ENCODE measurements at places on chromosomes 6 and 20.

- no peak for DNase-seq
These were observed 29.1 kb upstream of the C20orf203 start for GRCh38 chr20:32702706-32703425.

DNA sequence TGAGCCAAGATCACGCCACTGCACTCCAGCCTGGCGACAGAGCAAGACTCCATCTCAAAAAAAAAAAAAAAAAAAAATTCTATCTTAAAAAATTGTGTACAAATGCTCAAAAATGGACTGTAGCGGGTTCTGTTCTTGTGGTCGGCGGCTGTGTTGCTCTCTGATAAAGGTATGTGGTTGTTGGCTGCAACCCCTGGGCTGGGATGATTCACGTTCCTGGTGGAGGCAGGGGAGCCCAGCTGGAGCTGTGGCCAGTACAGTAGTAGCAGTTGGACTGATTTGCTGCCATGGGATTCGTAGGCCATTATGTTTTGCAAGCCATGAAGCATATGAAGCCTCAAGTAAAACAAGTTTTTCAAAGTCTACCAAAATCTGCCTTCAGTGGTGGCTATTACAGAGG, 22.3 kb downstream of the MDN1 start:
- DNase-seq, result no peak

DNA sequence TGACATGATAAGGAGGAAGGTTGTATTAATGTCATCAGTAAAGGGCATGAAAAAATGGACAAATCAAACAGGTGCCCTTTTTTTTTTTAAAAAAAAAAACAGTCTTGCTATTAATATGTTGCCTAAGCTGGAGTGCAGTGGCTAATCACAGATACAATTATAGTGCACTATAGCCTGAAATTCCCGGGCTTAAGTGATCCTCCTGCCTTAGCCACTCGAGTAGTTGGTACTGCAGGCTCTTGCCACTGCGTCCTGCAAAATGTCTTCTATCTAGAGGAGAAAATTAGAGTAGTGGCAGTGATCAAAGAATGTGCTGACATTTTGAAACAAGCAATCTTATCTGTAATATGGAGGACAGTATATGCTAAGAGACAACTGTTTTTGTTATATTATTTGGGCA, 127.7 kb downstream of the ASCC3 start:
- no peak for DNase-seq

GRCh38 chr6:151881231-151881630, 73.7 kb downstream of the ESR1 start:
- no peak for DNase-seq

DNA sequence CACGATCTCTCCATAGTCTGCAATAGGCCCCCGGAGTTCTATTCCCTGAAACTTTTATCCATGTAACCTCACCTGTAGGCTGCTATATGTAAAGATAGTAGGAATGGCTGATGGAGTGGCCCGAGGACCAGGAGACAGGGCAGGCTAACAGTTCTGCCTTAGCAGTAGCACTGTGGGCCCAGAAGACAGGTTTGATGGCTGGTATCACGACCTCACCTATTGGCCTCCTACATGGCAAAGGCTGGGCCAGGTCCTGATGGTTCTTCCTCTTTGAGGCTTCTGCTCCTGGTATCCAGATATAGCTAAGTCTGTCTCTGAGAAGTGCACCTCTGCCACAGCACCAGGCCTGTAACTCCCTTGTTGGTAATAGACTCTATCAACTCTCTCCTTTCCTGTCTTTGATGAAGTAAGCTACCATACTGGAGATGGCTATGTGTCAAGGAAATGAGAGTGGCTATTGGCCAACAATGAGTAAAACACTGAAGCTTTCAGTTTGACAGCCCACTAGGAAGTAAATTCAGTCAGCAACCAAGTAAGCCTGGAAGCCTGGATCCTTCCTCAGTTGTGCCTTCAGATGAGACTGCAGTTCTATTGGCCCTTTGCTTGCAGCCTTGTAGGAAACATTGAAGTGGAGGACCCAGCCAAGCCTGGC, 5.7 kb downstream of the SPEF1 start:
- no peak for DNase-seq

GRCh38 chr20:59253325-59253724, 47.1 kb upstream of the EDN3 start:
- no peak for DNase-seq

GRCh38 chr6:82484737-82485626, 121.4 kb downstream of the TPBG start:
- DNase-seq, result no peak

GRCh38 chr6:5937936-5938706, 68.6 kb downstream of the NRN1 start:
- no peak for DNase-seq

GRCh38 chr6:166627875-166628801, 1.1 kb upstream of the RPS6KA2 start:
- no peak for DNase-seq

- DNase-seq, result no peak
These were observed 159.8 kb downstream of the ZFP64 start for GRCh38 chr20:52031563-52032303.

DNA sequence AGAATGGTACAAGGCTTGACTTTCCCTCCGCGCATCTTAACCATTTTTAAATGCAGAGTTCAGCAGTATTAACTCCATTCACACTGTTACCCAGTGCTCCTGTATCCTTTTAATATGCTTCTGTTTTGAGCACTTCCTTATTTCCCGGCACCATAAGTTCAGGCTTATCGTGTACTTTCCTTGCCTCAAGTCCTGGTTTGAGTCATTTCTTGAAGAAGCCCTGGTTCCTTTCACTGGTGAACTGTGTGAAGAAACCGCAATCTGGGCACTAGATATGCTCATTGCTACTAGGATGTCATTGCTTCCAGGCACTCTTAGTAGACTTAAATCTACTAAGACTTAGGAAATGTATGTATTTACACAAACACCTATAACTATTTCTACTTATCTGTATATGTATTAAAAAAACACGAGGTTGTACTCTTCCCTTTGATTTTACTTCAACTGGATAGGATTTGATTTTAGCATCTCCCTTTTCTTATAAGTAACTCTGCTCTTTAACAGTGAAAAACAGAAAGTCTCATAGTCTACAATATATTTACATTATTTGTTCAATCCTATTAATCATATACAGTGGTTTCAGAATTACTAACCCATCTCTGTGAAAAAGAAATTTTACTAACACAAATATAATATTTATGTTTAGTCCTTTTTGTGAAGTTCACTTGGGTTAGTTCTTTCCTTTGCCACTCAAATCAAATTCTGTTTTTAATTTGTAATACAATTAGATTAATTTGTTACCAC, 135.5 kb downstream of the CDKAL1 start:
- DNase-seq, result no peak

DNA sequence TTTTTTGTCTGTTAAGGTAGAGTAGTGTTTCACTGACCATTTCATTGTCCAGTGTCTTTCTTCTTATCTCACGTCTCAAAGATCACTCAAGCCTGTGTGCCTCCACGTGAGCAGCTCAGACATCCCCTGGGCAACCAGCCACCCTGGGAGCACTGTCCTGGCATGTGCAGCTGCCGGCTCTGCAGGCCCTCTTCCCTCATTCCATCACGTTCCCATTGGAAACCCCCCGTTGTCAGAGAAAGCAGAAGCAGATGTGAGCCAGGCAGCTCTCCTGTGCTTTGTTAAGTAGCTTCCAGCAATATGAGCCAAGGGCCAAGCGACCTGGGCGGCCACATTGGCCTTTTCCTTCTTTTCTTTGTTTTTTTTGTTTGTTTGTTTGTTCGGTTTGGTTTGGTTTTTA, 233.2 kb upstream of the SYNDIG1 start:
- no peak for DNase-seq

- no peak for DNase-seq
These were observed 46.7 kb downstream of the TRERF1 start for GRCh38 chr6:42405021-42405420.

DNA sequence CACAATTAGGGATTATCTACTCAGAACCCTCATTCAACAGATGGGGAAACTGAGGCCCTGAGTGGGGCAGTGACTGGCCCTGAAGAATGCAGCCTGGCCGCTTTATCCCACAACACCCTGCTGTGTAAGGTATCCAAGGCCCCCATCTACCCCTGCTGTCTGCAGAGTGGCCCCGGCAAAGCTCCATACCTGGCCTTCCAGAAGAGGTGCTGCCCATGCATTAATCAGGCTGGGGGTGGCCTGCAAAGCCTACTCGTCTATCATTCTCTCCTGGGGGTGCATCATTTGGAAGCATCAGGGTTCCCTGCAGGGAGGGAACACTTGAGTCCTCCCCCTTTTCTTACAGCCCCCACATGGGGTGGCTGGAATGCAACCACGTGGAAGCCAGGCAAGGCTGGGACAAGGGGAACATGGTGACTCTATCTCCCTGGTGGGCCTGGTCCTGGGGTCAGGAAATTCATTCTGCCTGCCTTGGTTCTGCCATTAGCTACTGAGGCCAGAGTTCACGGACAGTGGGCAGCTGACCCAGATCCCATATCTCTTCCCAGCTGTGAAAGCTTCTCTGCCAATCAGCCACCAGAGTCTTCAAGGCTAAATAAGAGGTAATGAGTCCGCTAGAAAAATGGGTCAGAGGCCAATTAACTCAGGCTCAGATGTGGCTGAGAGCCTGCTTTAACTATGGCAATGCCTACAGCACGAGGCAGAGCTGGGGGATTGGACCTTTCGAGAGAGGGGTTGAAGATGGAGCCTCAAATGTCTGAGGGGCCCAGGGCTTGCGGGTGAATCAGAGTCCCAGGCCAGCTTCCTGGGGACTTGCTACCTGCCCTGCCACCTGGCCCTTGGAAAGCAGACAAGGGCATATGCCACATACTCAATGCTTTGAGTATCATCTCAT, 72.3 kb upstream of the TOX2 start:
- DNase-seq, result no peak

DNA sequence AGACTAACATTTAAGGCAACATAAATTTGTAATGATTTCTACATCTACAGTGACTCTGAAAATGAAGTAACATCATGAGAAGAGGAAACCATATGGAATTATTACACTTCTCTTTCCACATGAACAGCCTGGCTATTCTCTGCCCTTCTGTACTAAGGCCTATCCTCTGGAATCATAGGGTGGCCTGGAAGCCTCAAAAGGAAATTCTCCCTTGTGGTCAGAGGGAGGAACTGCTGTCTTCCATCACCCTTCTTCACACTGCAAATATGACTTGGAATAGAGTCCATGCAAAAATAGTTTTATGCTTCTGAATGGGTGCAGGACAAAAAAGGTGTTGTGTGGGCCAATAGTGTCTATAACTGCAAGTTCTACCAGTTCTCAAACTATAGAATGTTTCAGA, 44.6 kb upstream of the SH3BGRL2 start:
- DNase-seq, result no peak

GRCh38 chr6:84453499-84453898, 226.1 kb upstream of the CEP162 start:
- no peak for DNase-seq

GRCh38 chr6:132568611-132569010, 1.5 kb upstream of the TAAR6 start:
- DNase-seq, result no peak

DNA sequence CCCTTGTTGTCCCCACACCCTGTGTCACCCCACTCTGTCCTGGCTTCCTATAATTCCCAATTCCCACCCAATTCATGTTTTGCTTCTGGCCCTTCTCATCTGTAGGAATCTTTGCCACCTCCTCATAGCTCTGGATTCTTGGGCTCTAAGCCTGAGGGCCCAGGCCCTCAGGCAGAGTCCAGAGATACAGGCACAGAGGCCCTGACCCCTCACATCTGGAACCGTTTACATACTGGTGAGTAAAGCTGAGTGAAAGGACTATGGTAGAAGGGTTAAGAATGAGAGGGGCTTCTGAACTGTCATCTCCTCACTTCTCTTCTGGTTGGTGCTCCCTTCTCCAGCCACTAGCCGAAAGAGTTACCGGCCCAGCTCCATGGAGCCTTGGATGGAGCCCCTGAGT, 13.6 kb downstream of the PRRC2A start:
- no peak for DNase-seq

- no peak for DNase-seq
These were observed 162.4 kb upstream of the KCNG1 start for GRCh38 chr20:51185277-51185676.

DNA sequence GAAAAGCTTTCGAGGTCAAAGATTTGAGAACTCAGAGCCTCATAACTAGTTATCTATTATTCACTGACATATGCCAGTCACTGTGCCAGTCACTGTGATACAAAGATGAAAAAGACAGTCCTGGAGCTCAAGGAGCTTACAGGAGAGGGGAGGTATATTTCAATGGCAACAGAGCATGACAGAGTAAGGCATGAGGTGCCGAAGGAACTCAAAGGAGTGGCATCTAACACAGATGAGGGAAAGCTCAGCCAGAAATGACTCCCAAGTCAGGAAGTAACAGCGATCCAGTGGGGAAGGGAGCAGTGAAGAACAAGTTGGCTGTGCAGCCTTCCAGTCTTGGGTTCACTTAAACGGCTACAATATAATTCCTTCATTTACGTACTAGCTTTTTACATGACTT, 46.6 kb downstream of the DTNBP1 start:
- no peak for DNase-seq

GRCh38 chr6:110876806-110877564, 2.4 kb downstream of the AMD1 start:
- DNase-seq, result no peak

- no peak for DNase-seq
These were observed 557.6 kb upstream of the MARCKS start for GRCh38 chr6:113299531-113299930.

DNA sequence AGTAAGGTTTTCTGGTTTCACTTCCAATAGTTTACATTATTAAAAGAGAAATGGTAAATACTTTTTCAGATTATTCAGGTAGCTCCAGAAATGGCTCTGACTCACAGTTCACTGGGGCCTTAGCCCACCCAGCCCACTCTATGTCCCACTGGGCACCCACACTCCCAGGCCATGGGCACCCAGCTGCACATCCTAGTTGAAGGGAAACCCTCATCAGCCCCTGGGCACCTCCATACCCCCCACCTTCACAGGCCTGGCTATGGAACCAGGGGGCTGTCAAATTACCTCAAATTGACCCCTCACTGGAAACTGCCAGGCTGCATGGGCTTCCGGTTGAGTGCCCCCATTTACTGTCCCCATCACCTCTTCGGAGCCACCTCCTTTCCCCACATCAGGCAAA, 51.5 kb downstream of the BMP7 start:
- DNase-seq, result no peak

DNA sequence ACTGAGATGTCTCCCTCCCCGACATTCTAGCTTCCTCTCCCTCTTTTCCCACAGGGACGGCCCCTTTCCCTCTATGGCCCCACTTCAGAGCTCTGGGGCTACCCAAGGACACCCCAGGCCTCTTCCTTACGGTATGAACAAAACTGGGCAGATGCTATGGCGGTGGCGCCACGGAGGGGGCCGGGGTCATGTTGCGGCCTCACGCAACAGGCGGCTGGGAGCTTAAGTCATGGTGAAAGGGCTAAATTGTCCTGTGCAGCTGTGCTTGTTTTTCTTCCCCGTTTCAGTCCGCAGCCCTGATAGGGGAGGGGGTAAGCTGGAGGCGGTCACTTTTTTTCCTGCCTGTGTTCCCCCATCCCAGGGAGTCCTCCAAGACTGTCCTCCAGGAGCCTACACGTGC, 17.6 kb upstream of the KIAA1755 start:
- DNase-seq, result no peak

Data from stimulated activated CD8-positive, alpha-beta memory T cell treated with anti-CD3 and anti-CD28 coated beads, Interleukin-4, amount 100 ng/mL, for 4 hours (primary cell).